ENCODE measurements at places on chromosomes 11 and 22. TPM values are rescaled to one million over a fixed set of nuclear protein-coding genes. Genes with fewer than 3 reads are reported as not detected.

- no peak for DNase-seq
These were observed 7.2 kb downstream of the FLI1 start for GRCh38 chr11:128701086-128701485.

CCDC116 gene
- polyA plus RNA-seq: 0.16 TPM

- DNase-seq: peak; percentile 10
These were observed 131.4 kb downstream of the TENM4 start for GRCh38 chr11:79309407-79309806.

DNA sequence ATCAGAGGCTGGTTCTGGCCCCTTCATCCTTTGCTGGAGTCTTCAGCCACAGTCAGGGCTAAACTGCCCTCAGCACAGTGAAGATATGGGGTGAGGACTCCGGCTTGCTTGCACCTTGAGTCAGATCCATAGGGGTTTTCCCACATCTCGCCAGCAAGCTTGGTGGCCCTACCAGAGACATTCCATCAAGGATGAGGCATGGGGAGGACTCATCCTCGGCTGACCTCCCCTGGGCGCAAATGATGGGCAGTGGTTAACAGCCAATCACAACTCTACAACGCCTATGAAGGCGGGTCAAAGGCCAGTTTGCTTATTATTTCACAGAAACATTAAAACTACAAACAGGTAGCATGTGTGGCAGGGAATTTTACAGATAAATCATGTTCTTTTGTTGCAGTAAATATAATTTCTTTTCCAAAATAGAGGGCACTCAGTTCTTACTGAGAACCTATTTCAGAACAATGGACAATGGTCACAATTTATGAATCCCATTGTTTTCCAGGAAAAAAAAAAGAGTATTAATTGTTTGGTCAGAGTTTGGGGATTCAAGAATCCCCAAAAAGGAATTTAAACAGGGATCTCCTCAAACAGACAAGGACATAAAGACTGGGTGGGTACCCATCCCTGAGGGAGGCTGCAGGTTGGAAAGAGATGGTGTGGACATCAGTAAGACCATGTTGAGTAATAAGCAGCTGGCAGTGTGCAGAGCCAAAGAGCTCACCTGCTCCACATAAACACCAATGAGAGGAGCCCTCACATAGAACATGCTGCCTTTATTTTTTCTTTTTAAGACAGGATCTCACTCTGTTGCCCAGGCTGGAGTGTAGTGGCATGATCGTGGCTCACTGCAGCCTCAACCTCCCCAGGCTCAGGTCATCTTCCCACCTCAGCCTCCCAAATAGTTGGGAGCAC, 14.8 kb downstream of the PLAAT3 start:
- DNase-seq: no peak

DNA sequence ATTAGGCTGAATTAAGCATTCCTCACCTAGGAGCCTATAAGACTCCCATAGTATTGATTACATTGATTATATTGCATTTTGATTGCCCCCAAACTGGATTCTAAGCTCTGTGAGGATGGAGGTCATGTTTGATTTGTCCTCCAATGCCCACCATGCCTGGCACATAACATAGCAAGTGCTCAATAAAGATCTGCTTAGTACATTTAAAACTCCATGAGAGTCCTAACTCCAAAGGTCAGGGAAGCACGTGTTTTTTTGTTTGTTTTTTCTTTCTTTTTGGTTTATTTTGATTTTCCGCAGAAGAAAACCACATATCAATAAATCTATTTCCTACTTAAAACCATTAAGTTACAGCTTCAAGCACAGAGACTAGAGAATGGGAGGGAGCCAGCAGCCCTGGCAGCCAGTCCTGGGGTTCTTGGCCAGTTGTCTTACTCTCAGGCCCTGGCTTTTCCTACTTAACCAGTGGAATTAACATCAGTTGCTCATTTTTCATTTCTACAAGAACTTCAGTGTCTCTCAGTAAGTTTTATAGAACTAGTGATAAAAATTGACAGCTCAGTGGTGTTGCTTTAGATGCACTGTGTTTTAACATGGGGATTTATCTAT, 429.9 kb upstream of the CCDC90B start:
- no peak for DNase-seq

GRCh38 chr11:113382121-113382520, 5.5 kb upstream of the ANKK1 start:
- DNase-seq: no peak

GRCh38 chr22:20857247-20857643, 1.4 kb downstream of the PI4KA start:
- DNase-seq: no peak

DNA sequence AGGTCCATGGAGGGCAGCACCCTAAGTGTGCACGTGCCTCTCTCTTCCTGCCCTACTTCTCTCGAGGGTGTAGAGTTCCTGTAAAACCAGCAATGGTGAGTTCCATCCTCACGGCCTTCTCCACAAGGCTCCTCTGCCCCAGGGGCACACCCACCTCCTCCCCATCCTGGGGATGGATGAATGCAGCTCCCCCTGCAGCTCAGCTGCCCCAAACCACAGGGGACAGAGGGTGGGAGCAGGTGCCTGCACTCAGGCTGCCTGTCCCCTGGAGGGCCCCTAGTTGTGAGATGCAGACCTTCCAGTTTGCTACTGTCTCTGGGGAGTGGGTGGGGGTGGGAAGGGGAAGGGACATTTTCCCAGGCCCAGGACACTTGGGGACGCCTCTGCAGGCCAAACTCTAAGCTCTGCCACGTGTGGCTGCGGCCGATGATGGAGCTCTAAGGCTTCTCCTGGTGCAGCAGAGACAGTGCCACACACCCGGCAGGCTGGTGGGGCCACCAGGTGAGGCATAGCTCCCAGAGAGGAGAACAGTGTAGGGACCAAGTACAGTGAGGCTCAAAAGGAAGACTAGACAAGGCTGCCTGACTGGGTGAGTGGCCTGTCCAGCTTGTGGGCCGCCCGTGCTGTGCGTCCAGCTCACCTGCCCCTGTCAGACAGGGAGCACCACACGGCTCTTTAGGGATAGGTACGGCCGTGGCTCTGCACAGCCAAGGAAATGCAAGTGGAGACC, 540.9 kb downstream of the TBC1D22A start:
- DNase-seq: no peak

ZBTB16 gene
- polyA plus RNA-seq: not detected

GRCh38 chr11:73465023-73465675, 89.0 kb downstream of the RELT start:
- no peak for DNase-seq

- no peak for DNase-seq
These were observed 14.2 kb upstream of the TECTA start for GRCh38 chr11:121086866-121087265.

DNA sequence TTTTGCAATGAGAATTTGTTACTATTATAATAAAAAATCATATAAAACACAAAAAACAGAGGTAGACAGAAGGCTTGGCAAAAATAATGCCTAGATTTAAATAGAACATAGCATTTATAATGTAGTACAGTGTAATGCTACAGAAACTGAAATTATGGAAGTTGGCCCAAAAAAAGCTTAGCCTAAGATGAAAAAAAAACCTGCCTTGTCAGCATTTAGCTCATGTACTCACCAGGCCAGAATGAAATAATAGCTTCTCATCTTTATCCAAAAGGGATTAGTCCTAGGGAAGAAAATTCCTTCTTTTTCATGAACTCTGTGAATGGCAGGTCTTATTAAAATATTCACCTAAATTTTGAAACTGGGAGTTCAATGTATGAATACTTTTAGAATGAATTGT, 951.1 kb downstream of the LRRC4C start:
- DNase-seq: no peak

OR8U1 gene
- polyA plus RNA-seq: not detected

PIK3IP1 gene
- 23.8 TPM for polyA plus RNA-seq

- DNase-seq: no peak
These were observed 6.5 kb downstream of the KREMEN1 start for GRCh38 chr22:29079218-29079901.

ACER3 gene
- 11.2 TPM for polyA plus RNA-seq

DNA sequence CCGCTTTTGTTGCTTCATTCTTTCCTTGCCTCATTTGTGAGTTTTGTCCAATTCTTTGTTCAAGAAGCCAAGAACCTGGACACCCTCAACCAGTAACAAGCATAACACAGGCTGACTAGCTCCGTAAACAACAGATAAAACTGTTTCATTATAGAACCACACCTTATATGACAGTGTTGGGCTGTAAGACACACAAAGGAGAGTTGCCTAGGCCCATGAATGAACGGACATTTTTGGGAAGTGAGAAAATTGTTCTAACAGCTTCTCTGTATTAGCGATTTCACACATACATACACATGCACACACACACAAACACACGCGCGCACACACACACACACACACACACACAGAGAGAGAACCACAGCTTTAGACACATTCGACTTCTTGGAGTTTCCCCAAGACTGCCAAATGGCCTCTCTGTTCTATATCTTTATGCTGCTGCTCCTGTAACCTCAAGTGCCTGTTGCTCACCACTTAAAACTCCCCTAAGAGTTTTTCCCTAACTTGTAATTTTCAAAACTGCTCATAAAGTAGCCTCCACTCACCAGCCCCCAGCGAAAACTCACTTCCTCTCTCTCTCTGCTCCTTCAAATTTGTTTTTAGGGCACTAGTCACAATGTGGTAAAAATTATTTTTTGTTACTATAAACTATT, 35.9 kb downstream of the CTSC start:
- no peak for DNase-seq

DNA sequence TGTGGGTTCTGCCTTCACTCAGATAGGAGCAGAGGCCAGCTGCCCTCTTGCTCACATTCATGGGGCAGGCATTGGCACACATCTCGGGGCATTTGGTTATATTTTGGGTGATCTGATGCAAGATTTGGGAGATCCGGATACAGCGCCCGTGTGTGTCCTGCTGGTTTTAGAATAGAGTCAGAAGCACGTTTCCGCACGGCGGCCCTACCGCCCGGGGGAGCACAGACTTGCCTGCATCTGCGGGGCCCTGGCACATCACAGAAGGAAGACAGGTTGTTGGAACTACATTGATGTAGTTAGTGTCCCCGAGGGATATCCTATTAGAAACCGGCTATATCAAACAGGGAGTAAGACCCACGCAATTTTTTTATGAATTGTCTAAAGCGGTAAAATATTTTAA, 982.8 kb downstream of the NTM start:
- no peak for DNase-seq

APOA5 gene
- not detected for polyA plus RNA-seq

ANAPC15 gene
- polyA plus RNA-seq: 45.7 TPM

HSPB2 gene
- polyA plus RNA-seq: 0.79 TPM

RIMBP3B gene
- polyA plus RNA-seq: 0.14 TPM

NRGN gene
- polyA plus RNA-seq: 3.4 TPM

- DNase-seq: no peak
These were observed 8.8 kb upstream of the RPL3 start for GRCh38 chr22:39327995-39328754.

BATF2 gene
- 1.5 TPM for polyA plus RNA-seq

OOSP4B gene
- polyA plus RNA-seq: not detected

GRCh38 chr11:114059984-114060391, 477 bp downstream of the ZBTB16 start:
- DNase-seq: no peak

UPB1 gene
- polyA plus RNA-seq: not detected

DNA sequence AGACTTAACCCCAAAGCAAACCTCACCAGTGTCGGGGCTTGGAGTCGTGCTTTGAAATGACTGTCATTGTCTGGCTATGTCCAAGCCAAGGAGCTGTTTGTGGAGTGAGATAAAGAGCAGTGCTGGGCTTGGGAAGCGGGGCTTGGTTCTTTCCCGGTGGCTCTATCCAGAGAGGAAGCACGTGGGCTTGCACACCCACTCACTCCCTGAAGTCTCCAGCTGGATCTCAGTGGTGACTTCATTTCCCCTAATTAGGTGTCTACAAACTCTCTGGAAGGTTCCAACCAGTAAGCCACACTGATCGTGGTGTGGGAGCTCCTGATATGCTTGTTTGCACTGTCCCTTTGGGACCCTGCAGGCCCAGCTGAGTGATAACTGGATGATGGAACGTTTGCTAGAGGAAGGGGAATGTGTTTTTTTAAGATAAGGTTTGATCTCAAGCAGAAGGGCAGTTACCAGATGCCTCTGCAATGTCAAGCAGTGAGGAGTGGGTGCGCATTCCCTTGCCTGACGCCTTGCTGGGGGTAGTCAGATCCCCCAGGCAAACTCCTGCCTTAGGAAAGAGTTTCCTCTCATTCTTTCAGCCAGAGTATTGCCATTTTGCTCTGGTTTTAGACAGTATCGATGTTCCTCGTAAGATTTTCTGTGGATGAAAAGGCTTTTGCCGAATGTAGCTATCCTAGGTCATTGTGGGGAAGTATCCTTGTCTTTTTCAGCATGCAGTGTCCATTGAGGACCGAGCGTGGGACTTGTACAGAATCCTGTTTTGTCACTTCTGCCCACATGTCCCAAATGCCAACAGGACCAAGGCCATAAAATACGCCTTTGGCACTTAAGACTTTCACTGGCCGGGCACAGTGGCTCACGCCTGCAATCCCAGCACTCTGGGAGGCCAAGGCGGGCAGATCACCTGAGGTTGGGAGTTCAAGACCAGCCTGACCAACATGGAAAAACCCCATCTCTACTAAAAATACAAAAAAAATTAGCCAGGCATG, 90.9 kb downstream of the MICAL2 start:
- no peak for DNase-seq

F2 gene
- polyA plus RNA-seq: not detected

EFCAB6 gene
- 1.4 TPM for polyA plus RNA-seq

DNA sequence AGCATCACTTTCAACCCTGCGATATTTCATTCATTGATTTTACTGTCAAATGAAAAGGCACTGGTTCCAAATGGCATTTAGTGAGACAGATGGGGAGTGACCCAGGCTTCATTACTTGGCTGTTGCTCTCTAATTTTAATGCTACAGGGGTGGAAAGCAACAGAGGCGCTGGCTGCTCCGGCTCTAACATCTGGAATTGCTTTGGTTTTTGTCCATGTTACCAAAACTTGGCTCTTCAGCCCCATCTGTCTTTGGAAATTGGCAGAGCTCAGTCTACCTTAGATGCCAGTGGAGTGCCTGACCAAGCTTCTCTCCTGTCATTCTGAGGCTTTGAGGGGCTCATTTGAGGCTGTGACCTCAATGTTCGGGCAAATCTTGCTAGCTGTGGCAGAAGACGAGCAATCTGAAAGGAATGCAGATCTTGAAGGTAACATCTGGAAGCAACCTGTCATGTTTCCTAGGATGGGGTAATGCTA, 409.5 kb upstream of the SYN3 start:
- DNase-seq: no peak

DNA sequence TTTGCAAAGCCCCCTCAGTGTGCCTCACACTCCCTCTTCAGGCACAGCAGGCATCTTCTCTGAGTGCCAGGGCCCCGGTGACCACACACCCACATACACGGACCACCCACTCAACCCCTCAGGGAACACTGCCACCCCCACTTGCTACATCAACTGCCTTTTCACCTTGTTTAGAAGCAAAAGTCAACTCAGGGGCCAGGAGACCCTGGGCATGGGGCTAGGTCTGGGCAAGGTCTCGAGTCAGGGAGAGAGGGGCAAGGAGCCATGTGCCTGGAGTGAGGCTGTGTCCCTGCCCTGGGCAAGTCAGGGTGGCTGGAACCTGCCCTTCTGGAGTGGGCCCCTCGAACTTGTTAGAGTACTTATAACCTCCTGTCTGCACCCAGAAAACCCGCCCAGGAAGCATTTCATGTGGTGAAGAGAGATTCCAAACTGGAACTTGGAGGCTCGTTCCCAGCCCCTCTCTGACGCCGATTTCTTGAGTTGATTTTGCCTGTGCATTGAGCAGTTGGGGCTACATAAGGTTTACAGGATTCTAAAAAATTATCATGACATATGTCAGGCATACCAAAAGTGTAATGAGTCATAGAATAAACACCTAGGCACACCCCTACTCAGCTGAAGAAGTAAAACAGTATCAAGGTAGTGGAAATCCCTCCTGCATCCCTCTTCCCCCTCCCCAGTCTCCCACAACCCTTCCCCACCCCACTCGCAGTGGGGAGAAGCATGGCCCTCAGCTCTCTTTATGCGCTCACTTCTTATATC, 74.3 kb downstream of the MYEOV start:
- DNase-seq: no peak

SLC22A6 gene
- polyA plus RNA-seq: not detected

CDCA5 gene
- polyA plus RNA-seq: 4.2 TPM

DKK3 gene
- polyA plus RNA-seq: 935 TPM

Measured in AG04450 (cell line).